ENCODE measurements at places on chromosomes 3 and 15.
A peak's percentile ranks its signal among the peaks of the same experiment; 100 is the strongest.

- no peak for DNase-seq
Observed at GRCh38 chr15:41259546-41260189, 28.6 kb downstream of the CHP1 start.

GRCh38 chr3:122602011-122602710 lies 24.7 kb downstream of the PARP15 start:
- DNase-seq = no peak

DNA sequence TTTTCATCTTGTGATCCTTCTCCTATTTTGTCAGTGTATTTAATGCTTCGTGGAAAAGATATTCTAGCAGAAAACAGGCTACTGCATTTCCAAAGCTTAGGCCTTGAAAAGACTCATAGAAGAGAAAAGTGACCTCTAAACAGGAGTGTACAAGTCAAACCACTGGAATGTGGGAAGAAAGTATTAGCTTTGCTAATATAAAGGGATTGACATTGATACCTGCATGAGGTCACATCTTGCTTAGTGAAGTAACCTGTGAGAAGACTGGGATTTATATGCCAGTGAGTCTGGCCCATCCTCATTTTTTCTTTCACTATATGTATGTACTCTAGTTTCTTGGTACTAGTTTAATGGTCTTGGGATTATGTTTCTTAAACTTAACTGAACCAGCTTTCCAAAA lies 132.9 kb upstream of the TMC3 start:
- no peak for DNase-seq

DNA sequence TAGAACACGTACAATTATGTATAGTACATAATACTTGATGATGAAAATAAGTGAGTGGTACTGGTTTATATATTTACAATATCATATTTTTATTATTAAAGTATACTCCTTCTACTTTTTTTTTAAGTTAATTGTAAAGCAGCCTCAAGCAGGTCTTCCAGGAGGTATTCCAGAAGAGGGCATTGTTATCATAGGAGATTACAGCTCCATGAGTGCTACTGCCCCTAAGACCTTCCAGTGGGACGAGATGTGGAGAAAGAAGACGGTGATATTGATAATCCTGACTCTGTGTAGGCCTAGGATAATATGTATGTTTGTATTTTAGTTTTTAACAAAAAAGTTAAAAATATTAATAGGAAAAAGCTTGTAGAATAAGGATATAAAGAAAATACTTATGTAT lies 40.3 kb upstream of the SCN5A start:
- no peak for DNase-seq

- peak; percentile 64 for DNase-seq
Observed at GRCh38 chr15:52256366-52256765, 39.2 kb downstream of the MYO5C start.

DNA sequence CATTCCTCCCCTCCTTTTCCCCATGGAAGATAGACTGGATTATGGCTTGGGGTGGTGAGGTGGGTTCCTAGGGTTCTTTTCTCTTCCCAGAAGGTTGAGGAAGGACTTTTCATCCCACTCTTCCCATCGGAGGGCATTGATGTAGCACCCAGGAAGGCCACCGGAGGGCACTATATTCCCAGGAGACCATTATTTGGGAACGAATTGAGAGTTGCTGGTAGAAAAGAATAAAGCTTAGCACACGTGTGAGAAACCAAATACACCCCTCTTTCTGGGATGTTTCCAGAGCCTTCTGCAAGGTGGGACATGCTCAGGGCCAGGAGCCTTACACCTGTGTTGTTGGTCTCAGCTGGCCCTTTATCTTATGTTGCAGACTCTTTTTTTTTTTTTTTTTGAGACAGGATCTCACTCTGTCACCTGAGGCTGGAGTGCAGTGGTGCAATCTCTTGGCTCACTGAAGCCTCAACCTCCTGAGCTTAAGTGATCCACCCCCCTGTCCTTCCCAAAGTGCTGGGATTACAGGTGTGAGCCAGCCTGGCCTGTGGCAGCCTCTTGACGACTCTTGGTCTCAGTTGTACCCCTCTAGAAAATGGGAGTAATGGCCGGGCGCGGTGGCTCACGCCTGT lies 6.3 kb upstream of the CDC25A start:
- no peak for DNase-seq

DNA sequence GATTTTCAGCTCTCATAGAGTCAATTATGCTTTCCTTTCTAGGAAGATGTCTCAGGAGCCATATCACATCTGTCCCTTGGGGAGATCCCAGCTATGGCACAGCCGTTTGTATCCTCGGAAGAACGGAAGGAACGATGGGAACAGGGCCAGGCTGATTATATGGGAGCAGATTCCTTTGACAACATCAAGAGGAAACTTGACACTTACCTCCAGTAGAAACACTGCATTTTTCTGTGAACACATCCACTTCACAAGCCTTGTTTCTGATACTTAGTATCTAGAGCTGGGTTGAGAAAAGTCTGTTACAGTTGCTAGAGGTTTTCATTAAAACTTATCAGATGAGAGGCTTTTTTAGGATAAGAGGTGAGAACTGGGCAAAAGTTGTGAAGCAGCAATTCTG lies 35.4 kb downstream of the GYG1 start:
- DNase-seq = no peak

DNA sequence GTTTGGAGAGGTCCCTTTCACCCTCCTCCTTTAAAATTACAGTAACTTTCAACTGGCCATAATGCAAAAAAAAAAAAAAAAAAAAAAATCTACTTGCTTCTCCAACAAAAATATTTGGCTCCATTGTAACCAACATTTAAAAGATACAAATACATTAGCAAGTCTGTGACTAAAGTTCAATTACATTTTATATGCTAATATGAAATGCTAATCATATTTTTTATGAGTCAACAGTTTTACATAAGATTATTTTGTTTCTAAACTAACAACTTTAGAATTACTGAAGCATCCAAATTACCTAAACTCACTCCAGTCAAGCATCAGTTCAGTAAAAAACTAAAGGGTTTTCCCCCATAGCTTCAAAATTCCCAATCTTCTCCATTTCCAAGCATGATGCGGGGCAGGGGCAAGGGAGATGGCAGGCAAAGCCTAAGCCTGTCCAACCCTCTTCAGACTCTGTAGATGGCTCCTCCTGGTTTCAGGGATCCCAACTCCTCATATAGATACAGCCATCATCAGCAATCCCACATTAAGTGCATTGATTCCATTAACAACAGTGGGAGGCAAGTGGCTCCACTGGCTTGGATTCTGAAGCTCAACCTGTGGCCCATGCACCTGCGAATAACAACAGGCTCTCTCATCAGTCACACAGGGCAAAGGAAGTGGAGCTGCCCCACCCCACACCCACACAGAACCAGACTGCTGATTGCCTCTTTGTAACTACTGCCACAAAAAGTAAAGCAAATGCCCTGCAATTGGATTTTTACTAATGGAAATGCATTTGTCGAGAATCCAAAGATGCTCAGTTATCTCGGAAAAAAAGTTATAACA lies 15.0 kb downstream of the SFMBT1 start:
- DNase-seq = no peak

DNA sequence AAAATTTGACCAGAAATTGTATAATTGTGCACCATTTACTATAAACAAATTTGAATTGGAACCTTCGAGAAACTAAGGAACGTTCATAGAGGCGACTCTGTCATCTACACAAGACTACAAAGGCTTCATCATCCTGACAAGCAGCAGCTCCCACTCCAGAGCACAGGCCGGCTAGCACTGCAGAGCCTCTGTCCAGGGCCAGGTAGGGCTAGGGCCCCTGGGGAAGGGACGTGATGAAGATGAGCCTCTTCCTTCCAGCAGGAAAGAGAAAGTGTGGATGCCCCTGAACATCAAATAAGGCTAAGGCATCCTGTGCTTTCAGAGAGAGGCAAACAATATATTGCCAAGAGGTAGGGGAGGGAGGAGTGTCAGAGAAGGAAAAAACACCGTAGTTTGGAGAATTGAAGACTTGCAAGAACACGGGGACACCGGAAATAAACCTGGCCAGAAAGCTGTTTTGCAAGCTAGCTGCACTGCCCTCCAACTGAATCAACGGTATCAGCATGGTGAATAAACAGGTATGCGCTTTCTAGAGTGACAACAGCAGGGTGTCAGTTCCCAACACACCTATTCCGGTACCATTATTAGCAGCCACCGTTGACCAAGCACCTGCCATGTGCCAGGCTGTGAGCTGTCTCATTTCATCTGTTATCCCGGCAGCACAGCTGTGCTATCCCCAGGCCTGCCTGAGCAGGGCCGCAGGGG lies 12.4 kb downstream of the XXYLT1 start:
- DNase-seq = peak; percentile 31

GRCh38 chr3:14262212-14262611 lies 83.6 kb downstream of the LSM3 start:
- no peak for DNase-seq

- DNase-seq = no peak
Observed at GRCh38 chr15:57548835-57549234, 42.9 kb upstream of the MYZAP start.

- no peak for DNase-seq
Observed at GRCh38 chr3:15063238-15063637, 1.9 kb downstream of the MRPS25 start.

GRCh38 chr3:117998071-117998470 lies 1036.6 kb downstream of the IGSF11 start:
- peak; percentile 7 for DNase-seq

DNA sequence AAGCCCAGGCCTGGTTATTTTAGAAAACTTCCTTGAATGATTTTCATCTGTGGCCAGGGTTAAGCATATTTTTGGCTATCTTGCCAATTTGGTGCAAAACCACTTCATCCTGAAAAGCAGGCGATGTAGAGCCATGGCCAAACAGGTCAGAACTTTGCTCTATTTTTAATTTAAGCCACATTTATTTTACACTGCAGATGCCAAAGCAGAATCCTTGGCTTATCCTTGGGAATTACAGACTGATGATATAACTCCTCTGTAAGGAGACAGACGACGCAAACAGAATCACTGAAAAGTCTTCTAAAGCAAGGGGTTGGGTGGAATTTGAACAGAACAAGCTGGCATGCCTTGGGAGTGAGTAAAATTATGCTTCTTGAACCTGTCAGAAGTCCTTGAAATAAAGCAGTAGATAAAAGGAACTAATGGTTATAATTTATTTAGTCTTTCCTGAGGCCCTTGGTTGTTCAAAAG lies 121.9 kb downstream of the CHST2 start:
- no peak for DNase-seq

- DNase-seq = no peak
Observed at GRCh38 chr3:156859578-156859977, 33.4 kb downstream of the LEKR1 start.

- DNase-seq = no peak
Observed at GRCh38 chr3:108590460-108590859, 938 bp downstream of the DZIP3 start.

- DNase-seq = peak; percentile 83
Observed at GRCh38 chr3:133169331-133170068, 131.3 kb downstream of the TMEM108 start.
